ENCODE measurements at places on chromosomes 12 and 14.

DNA sequence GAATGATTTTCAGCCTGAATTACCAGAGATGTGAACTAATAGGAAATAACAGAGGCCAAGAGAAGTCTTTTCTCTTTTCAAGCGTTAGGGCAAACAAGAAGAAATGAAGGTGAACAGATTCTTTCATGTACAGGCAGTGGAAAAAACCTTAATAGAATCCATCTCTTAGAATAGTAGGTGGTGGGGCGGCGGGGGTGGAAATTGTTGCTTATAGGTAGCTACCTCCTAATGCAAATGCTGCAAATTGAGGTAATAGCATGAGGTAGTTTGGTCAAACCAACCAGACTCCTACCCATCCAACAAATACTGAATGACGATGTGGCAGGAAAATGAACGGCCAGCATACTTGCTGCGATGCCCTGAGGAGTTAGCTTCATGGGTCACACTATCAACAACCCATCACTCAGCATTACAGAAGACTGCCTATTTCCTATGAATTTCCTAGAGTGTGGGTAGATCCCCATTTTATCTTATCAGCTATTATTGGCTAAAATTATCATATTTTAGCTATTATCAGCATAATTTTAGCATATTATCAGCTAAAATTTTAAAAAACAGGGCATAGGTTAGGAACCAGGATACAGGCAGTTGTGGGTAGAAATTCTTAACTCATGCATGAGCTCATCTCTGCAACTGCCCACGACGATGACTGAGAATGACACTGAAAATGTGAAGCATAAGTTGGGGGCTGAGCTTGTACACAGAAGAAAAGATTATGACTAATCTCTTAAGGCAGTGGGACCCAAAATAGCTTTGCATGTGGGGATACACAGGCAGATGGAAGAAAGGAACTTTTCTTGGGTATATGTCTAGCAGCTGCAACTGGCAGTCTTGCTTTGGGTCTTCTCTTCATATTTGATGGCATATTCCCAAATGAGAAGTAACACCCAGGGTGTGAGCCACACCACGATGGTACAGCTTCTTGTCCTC lies 68.7 kb downstream of the NIN start:
- DNase-seq: no peak

DNA sequence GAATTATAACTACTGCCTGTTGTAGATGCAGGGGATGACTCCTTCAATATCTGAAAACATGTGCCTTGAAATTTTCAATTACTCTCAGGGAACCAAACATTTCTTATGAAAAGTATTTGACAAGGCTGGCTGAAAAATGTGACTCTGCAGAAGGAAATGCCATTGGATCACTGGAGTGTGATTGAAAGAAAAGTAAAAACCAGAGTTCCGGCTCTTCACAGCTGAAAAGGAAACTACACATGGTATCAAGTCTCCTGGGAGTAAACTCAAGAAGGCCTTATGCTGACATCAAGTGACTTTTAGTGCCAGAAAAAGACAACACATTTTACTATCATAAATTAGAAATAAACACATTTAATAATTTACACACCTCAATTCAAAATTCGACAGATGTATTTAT lies 693.0 kb downstream of the LRFN5 start:
- no peak for DNase-seq

GRCh38 chr12:24596768-24597388 lies 352.0 kb downstream of the BCAT1 start:
- DNase-seq: no peak

DNA sequence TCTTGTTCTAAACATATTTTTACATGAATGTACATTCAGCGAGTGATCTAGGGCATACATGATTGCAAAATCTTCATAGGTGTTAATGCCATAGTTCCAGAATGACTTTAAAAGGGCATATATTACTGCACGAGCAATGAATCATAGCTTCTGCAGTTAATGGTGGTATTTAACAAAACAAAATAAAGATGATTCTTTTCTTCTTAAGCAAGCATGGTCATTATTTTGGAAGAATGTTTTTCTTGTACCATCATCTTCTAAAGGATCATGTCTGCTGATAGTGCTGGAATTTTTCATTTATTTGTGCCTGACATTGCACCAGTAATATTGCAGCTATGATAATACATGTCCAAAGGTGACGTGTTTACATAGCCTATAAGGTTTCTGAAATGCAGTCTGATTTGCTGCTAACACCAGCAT lies 388.6 kb downstream of the CCDC91 start:
- DNase-seq: no peak

GRCh38 chr12:69278814-69279782 lies 39.7 kb downstream of the CPSF6 start:
- no peak for DNase-seq

DNA sequence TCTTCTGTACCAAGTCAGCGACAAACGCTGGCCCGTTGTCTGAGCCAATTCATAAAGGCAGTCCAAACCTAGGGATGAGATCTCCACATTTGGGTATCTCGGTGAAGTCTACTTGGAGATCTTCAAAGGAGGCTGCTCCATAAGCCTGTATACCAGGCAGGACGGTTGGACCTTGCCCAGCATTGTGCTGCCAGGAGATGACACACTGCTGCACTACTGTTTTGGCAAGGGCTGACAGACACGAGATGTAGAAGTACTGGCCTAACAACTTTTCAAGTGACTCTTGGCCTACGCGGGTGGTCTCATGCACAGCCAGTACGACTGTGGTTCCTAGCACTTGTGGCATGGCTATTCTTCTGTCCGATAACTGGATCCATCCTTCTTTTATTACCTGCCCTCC lies 135.3 kb downstream of the SLC38A6 start:
- DNase-seq: no peak

DNA sequence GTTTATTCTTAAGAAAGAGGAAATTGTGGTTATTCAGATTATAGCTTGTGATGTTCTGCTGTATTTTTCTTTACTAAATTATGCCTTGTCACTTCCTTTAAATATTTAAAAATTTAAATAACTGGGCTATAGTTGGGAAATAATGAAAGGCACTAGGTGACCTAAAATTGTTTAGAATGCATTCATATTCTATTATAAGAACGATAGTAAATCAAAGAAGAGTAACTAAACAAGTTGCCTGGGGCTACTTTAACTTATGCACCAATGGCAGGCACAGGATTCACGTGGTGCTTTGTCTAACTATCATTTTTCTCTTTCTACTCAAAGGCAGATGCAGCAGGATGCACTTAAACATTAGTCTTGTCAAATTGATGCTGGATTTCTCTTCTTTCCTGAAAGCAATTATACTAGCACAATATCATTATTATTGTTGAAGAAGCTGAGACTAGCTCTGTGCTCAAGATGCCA lies 190.7 kb upstream of the PPFIA2 start:
- no peak for DNase-seq

GRCh38 chr12:73225371-73225937 lies 953.3 kb downstream of the TRHDE start:
- no peak for DNase-seq

DNA sequence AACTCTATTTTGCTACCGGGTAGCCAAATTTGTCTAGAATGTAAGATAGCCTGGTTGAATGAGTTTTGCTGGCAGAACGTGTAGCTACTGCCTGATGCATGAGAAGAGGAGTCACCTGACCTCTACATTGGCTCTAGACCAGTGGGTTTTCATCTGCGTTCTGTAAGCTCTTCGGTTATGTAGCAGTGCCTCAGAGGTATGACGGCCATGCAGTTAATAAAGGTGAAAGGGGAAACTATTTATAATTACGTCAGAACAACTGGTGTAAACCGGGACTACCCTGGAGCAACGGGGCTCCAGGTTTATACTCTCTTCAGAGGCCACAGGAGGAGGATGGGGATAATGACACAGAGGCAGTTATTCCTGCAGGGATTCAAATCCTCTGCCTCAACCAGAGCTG lies 173.4 kb upstream of the KITLG start:
- DNase-seq: no peak

DNA sequence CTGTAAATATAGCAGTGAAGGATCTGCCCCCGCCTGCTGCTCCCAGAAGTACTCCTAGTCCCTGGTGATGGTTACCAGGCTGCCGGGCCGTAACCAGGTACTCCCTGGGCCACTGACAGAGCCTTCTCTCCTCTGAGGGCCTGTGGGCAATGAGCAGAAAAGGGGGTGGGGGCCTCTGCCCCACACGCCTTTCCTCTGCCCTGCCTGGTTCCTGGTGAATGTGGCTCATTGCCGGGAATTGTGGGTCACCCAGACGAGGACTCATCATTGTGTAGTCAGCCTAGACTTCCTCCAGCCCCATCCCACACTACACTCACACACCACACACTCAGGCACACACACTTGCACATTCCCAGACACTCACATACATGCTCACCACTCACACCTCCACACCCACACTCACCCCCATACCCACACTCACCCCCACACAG lies 35.7 kb upstream of the ACTN1 start:
- DNase-seq: no peak

DNA sequence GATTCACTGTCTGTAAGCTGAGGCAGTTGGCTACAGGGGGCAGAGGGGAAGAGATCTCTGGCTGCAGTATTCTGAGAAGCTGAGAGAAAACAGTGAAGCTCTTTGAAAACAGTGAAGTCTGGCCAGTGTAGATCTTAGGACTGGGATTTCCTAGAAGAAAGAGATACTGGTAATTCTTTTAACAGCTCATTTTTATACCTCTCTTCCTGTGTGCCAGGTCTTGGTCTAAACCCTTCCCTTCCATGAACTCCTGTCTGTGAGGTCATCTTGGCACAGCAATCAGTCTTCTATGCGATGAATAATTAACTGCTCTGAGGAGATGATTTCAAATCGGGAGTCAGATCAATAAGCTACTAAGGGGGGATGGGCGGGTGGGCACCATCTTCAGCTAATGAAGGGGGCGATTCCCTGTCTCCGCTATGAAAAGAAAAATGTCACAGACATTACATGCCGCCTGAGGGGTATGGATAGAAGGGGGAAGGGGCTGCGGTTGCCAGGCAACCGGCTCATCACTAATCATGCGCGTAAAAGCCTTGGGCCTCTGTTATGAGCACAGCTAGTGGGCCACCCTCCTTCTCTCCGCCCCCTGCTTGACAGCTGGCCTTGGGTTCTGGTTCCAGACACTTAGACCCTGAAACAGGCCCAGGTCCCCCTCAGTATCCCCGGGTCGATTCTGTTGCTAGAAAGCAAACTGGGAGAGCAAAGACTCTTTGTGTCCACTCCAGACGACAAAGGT lies 75.3 kb upstream of the CEP83 start:
- no peak for DNase-seq

GRCh38 chr14:24605435-24606190 lies 3.9 kb downstream of the GZMH start:
- DNase-seq: no peak

- DNase-seq: no peak
Measured at GRCh38 chr12:124683152-124684124, 116.0 kb upstream of the NCOR2 start.

GRCh38 chr14:79419571-79420327 lies 791.6 kb downstream of the DIO2 start:
- no peak for DNase-seq

DNA sequence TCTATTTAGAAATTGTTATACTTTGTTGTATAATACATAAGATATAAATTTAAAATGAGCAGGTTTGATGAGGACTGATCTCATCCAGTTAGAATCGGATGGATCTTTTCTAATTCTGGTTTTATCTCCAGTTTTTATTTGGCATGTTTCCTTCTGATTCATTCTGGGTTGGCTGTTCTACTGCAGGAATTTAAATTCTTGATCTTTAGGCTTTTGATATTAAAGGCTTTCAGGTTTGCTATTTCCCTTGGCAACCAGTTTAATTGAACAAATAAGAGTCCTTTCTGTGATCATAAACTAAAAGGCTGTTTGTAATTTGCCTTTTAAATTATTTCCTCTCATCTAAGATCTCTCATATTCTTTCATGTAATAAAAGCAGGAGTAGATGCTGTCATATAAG lies 83.4 kb downstream of the PDE6H start:
- DNase-seq: no peak

- no peak for DNase-seq
Measured at GRCh38 chr14:69953266-69953915, 74.2 kb downstream of the SMOC1 start.

- DNase-seq: peak; percentile 2
Measured at GRCh38 chr12:60205500-60205899, 609.7 kb downstream of the SLC16A7 start.

DNA sequence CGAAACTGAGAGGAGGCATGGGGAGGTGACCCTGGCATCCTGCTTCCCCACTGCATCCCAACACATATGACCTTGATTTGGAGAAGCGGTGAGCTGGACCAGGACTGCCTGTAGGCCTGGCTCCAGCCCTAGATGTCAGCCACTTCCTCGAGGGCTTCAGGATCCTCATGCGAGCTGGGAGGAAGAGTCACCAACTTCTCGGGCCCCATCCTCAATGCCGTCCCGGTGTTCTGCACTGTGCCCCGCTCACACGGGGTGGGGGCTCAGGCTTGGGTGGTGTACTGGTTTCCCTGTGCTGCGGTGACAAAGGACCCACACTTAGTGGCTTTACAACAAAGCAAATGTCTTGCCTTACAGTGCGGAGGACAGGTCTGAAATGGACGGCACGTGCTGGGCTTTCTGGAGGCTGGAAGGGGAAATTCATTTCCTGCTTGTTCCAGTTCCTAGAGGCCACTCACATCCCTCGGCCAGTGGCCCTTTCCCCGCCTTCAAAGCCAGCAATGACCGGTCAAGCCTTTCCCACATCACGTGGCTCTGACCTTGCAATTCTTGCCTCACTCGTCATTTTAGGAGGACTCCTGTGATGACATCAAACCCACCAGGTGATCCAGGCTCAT lies 298.1 kb upstream of the RTL1 start:
- DNase-seq: no peak

GRCh38 chr12:29147731-29148595 lies 1.1 kb upstream of the FAR2 start:
- DNase-seq: no peak

- no peak for DNase-seq
Measured at GRCh38 chr14:95174184-95174792, 17.0 kb upstream of the DICER1 start.

DNA sequence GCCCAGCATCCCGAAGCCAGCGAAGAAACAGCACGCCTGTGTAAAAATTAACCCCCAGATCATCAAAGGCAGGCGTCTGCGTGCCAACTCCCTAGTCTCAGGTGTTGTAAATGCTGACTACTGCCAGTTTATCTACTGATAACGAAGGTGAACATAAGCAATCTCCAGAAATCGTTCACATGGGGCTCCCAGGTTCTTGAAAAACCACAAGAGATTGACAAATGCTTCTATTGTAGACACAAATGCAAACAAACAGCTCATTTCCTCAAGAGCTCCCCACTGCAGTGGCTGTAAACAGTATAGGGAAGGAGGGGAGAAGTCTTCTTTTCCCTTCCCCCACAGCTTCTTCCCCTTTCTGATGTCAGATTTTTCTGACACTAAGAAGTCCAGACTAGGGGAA lies 5.3 kb upstream of the PLEKHG3 start:
- peak; percentile 53 for DNase-seq

DNA sequence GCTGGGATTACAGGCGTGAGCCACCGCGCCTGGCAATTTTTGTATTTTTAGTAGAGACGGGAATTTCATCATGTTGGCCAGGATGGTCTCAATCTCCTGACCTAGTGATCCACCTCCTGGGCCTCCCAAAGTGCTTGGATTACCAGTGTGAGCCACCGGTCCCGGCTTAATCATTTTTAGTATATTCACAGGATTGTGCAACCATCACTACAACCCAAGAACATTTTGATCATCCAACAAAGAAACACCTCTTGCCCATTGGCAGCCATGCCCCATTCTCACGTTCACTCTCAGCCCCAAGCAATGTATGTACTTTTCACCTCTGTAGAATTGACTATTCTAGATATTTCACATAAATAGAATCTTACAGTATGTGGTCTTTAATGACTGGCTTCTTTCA lies 19.9 kb downstream of the SP1 start:
- no peak for DNase-seq

GRCh38 chr12:57523706-57524614 lies 1.3 kb downstream of the MBD6 start:
- DNase-seq: no peak

GRCh38 chr12:130663514-130663913 lies 52.6 kb downstream of the RIMBP2 start:
- DNase-seq: no peak

Data from pancreas (tissue), 10 donors.